ENCODE measurements at places on chromosomes 16 and 17.
A peak's percentile ranks its signal among the peaks of the same experiment; 100 is the strongest.

- DNase-seq: no peak
Observed at GRCh38 chr16:58293449-58293848, 1.4 kb downstream of the PRSS54 start.

DNA sequence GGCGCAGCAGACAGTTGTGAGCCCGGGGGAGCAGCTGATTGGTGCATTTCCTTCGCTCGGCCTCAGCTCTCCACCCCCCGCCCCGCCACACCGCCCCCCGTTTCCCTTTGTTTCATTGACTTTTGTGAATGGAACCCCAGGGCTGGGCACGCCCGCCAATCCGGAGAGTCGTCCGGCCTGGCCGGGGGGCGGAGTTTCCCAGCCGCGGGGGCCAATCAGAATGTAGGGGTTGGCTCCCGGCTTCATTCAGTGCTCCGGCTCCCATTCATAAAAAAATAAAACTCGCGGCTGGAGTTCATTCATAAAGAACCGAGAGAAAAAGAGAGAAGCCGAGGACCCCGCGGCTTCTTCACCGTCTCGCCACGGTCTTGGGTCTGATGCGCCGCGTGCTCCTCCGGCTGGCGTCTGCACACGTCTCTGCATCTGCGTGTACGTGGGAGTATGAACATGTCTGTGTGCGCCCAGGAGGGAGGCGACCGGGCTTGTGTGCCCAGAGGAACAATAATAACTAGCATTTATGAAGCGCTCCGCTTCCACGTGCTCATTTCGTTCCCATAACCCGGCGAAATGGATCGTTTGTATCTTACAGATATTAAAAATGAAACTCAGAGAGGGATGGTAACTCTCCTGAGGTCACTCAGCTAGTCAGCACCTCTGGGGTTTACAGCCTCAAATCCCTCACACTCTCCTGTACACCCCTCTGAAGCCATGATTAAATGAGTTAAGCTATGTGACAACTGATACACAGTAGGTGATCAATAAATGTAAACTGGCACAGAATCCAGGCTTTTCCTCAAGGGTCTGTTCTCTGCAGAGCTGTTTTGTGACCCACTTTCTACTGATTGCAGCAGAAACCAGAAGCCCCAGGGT is at the start of gene ETV4:
TSS of gene ETV4 (minus strand) at position 22 of the 870 bp plus-strand sequence. CDS start 723 bp downstream, outside the sequence.
- DNase-seq: peak; percentile 72

DNA sequence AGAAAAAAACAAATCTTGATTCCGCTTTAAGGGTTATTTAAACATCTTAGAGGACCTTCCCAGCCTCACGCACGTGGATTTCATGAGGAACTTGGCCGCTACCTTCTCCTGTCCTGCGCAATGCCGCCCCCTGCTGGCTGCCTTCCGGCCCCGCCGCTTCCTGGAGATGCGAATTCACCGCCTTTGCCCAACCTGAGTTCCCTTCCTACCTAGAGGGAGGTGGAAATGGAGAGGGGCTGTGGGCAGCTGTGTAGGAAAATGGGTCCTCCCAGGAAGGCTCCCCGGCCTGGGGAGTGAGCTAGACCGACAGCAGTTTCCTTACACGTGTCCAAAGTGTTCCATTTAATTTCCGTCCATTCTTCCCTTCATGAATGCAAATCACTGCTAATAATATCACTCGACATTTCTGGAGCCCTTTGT is 1.0 kb upstream of the ABCC12 start:
- DNase-seq: no peak

GRCh38 chr16:28014851-28015250 is 48.7 kb downstream of the GSG1L start:
- DNase-seq: no peak

DNA sequence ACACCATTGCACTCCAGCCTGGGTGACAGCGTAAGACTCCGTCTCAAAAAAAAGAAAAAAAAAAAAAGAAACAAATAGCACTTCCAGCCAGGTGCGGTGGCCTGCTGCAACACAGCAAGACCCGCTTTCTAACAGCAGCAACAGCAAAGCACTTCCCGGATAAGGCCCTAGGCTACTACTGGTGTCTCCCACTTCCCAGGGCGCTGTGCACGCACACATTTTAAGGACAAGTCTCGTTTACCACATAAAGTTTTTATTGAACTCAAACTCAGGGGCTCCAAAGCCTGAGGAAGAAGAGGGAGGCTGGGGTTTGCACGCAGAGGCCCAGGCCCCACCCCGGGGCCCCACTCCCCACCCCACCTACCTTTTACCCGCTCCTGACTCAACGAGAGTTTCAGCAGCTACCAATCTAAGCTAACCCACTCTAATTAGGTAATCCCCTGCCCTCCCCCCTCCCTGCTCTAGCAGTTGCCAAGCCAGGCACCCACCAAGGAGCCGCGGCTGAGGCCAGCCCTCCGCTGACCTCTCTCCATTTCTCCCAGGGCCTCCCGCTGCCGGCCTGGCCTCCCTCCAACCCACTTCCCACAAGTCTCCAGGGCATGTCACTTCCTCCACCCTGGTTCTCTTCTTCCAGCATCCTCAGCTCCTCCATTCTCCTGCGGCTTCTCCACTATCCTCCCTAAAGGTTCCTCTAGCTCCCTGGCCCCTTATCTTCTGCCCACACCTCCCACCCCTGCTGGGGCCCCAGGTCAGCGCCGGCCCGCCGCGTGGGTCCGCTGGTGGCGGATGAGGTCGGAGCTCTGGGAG is 2.4 kb downstream of the ZNF768 start:
- no peak for DNase-seq

GRCh38 chr17:76094046-76094445 is 9.5 kb downstream of the EXOC7 start:
- DNase-seq: no peak

- no peak for DNase-seq
Observed at GRCh38 chr17:794876-795275, 12.7 kb downstream of the MRM3 start.

GRCh38 chr16:54199487-54200160 is 87.0 kb downstream of the IRX3 start:
- no peak for DNase-seq

DNA sequence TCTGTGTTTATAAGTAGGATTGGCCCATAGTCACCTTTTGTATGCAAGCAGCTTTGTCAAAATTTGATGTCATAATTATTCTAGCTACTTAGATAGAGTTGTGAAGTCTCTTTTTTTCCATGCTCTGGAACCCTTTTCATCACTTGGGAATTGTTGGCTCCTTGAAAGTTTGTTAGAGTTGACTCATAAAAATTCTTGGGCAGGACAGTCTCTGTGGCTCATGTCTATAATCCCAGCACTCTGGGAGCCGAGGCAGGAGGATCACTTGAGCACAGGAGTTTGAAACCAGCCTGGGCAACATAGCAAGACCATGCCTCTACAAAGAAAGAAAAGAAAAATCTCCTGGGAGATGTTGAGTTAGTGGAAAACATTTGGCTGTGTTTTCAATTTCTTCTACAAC is 45.7 kb upstream of the MRC2 start:
- no peak for DNase-seq

DNA sequence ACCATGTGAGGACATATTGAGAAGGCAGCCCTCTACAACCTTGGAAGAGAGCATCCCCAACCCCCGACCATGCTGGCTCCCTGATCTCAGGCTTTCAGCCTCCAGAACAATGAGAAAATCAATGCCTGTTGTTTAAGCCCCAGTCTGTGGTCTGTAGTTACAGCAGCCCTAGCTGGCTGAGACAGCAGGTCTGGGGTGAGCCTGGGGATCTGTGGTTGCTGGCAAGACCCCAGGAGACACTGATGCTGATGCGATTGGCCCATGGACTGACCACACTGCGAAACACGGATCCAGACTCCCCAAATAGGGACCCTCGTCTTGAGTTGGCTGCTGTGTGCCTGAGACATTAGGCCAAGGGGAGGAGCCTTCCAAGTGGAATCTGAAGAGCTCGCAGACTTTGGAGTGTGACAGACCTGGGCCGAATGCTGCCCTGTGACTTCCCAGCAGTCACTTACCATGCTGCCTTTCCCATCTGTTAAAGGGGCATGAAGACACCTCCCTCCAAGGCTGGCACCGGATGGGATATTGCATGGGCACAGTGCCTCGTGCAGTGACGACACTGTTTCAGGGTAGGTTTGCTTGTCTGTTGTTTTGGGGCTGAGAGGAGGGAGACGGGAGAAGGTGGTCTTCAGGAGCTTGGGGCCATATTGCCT is 147.8 kb upstream of the RPL38 start:
- no peak for DNase-seq

Measured in SIG-M5 (cell line).